ENCODE measurements at places on chromosomes 11 and 22.

DNA sequence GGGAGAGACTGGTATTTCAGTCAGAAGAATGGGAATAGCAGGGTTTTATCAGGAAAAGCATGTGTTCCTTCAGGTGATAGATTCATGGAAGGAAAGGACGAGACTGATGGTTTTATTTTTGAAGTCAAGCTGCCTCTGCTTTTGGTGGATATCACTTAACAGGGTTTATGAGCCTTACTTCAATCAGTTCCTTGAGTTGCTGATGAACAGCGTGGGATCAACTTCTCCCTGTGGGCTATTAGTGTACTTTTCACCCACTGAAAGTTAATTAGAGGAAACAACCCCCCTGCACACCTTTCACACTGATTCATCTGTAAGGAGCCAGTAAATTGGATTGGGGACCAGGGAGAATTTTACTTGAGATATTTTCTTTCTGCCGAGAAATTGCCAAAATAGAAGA, 479.0 kb downstream of the NELL1 start:
- DNase-seq = no peak

DNA sequence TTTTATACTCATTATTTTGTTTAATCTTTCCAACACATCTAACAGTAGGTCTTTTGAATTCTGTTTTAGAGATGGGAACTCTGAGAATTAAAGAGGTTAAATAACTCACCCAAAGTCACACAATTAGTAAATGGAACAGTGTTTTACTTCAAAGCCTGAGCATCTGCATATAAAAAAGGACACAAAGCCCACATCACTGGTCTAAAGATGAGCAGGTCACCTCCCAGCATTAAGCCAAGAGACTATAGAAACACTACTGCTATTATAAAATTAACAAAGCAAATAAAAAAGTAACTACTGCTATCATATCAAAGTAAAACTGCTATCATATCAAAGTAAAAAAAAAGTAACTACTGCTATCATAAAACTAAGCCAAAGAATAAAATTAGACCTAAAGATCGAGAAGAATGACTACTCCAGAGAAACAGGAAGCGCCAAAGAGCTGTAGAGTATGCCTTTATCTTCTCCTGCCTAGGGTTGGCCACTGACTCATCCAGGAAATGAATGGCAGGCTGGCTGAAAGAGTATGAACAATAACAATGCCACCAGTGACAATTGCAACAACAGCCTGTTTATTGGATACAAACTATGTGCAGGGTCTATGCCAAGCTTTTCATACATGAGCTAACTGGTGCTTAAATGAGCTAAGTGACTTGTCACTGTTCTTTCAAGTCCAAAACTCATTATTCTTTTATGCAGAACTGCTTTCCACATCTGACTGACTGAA, 1153.0 kb upstream of the TENM4 start:
- no peak for DNase-seq

GRCh38 chr11:2330696-2331095, 28.9 kb downstream of the TSPAN32 start:
- no peak for DNase-seq

DNA sequence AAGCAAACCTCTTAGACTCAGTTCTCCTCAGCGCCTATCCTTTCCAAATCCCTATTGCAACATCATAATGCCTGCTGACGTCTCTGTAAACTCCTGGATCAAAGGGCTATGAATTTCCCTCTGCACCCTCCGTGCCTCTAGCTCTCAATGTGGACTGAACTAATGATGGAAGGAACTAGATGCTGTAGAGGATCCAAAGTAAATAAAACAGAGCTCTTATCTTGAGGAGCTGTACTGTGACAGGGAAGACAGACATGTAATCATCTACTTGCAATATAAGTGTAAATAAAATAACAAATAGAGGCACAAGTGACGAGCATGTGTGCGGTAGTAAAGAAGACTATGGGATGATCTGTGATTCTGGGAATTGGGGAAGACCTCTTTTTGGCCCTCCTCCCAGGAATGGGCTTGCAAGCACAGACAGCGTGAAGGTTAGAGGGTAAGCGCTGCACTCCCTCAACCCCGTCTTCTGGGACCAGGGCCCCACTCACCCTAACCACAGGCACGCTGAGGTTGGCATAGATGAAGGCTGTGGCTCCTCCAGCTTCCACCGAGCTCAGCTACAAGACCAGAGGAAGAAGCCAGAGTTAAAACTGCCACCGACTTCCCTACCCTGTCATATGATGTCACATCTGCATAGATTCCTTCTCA, 42.2 kb downstream of the P4HA3 start:
- DNase-seq = no peak

Measured in AG04449 (cell line).